ENCODE measurements at places on chromosomes 1 and 21. TPM values are rescaled to one million over a fixed set of nuclear protein-coding genes. Genes with fewer than 3 reads are reported as not detected.

DNA sequence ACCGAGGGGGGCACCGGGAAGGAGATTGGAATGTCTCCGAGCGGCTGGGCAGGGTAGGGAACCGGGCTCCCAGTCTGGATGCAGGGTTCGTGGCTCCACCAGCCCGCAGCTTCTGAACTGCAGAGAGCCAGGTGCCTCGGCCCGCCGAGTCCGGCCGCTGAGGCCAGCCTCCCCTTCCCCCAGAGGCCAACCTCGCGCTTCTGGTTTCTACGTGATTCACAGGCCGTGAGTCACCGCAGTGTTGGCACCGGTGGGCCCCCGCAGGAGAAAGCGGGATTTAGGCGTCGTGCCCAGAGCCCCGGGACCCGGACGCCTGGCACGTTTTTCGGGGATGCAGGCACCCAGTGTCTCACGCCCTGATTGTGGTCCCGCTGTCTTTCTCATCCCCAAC is 458 bp downstream of the CRABP2 start:
- DNase-seq, result peak; percentile 67

GRCh38 chr1:20215716-20216115 is 29.4 kb upstream of the PLA2G2C start:
- DNase-seq, result no peak

DNA sequence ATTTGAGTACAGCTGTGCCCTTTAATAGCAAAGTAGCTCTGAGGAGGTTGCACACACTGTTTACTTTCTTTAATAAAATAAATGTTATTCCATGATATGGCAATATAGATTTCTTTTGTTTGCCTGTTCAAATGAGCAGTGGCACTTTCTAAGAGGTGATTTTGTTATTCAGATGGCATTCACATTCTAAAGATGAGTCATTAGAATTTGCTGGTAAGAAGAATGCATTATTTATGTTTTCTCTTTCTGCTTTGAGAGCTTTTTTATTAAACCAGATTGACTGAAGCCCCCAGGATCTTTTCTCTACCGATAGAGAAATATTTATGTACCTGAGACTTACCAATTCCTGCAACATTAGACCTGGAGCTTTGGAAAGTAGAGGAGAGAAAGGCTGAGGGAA is 11.2 kb upstream of the LEPR start:
- no peak for DNase-seq

DNA sequence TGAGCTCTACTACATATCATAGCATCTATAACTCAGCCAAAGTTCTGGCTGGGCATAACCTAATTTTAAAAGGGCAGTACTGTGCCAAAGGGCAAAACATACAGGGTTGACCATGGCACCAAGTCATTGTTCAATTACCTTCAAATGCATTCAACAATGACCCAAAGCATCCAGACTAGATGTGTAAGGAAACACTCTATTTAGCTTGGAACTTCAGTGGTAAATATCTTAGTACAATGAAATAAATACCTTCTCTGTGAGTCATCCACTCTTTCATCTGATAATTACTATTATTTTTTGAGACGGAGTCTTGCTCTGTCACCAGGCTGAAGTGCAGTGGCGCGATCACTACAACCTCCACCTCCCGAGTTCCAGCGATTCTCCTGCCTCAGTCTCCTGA is 70.0 kb downstream of the NVL start:
- DNase-seq, result no peak

DNA sequence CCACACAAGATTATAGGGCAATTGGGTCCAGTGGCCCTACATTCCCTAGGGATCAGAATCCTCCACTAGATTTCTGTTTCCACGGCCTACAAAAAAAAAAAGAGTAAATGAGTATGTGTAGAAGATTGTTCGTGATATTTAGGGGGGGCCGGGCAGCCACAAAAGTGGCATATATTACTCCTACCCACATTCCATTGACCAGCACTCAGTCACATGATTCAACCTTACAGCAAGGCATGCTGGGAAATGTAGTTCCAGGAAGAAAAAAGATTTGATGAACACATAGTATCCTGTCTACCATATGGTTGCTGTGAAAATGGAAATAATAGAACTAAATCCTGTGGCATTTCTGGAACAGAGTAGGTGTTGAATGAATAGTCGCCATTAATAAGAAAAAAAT is 43.4 kb upstream of the GJB5 start:
- no peak for DNase-seq

DNA sequence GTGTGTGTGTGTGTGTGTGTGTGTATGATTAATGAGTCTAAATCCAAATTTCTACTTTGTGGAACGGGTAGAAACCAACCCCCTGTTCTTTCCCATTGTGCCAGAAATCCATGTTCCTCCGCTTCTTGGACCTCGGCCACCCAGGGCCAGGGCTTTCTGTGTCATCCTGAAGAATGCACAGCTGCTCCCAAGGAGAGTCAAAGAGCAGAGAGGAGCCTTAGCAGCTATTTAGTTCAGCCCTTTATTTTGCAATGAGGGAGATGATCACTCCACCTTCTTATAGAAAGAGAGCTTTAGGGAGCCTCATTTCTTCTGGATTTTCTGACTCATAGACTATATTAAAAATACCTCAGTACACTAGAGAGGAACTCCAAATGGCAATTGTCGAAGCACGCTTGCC is 489.3 kb upstream of the VAMP3 start:
- DNase-seq, result no peak

DNA sequence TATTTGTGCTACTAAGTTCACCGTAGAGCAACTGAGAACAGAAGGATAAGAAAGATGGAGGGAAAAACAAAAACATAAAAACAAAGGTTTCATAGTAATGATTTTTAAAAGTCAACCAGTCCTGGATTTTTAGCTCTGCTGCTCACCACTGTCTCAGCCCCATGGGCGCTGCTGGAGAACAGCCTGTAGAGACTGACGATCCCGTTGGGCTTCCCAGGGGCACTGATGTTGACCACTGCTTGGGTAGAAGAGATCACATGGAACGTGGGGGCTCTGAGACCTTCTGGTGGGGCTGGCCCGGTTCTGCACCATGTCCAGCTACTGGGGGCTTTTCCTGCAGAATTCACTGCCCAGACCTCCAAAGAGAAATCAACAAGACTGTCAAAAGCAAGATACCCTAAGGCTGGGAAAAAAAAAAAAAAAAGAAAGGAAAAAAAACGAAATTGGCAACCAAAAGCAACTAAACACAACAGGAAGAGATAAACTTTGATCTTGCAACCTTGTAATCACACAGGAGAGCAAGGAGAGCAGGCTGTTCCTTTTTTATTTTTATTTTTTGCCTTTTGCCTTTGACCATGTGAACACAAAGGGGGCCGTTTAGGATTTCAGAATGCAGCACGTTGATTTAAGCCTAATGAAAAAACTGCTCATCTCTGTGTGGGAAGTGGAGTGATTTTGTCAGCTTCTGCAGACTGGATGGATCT is 83.5 kb downstream of the KCTD3 start:
- no peak for DNase-seq

DNA sequence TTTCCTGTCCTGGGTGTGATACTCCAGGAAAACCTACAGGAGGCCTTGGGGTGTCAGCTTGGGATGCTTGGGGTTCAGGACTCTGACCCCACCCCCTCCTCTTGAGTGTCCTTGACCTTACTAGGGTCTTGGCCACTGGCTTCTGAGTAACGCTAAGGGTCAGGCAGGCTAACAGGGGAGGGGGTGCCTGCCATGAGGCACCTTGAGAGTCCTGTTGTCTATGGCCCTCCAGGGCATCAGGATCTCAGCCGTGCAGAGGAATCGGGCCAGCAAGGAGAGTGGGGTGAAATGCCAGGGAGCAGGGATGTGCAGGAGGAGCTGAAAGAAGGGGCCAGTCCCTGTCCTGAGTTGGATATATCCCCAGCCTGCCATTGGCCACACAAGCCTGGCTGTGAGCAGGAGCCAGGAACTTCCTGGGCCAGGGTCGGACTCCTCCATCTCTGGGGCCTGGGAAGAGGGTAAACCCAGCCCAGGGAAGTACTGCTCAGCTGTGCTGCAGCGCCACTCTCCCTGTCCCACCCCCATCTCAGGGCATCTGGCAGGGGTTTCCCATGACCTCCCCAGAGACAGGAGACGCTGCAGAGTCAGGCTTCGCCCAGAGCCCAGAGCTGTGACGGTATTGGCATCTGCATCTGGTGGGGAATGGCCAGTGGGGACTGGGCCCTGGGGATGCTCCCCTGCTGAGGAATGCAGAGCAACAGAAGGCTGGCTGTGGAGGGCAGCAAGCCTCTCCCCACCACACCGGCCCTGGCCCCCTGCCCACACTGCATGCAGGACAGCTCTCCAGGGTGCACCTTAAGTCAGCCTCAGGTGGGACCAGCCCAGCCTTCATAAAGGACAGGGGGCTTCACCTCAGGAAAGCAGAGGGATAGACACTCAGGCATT is 6.3 kb downstream of the KIF21B start:
- DNase-seq, result no peak

GRCh38 chr1:205001162-205001561 is 41.9 kb upstream of the CNTN2 start:
- DNase-seq, result no peak

DNA sequence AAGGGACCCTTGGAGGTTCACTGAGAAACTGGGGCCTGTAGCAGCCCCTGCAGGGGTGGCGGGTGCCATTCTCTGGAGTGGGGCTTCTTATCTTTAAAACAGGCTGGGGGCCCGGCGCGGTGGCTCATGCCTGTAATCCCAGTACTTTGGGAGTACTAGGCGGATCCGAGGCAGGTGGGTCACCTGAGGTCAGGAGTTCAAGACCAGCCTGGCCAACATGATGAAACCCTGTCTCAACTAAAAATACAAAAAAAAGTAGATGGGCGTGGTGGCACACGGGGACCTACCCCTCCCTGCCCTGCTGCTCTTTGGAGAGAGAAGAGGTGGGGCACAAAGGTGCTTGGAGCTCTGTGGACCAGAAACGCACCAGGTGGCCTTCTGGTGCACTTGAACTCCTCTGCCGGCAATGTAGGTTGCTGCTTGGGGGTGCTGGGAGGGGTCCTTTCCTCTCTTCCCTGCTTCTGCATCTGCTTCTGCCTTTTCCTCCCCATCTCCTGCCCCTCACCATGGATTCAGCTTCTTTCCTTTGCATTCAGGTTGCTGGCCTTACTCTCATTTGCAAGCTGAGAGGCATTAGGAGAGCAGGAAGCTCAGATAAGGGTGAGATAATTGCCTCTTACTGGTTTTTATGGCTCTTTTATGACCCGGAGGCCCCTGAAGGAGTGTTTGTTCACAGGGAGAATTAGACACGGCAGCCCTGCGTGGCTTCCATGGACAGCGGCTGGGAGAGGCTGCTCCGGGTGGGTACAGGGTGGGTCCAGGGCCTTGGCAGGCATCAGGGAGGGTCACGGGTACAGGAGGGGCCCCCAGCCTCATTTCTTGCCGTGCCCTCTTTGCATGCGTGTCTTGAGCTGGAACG is 57.4 kb downstream of the ARHGEF10L start:
- no peak for DNase-seq

The NPHP4 gene
- 3.6 TPM for total RNA-seq

The SPRR3 gene
- total RNA-seq, result not detected

The BSND gene
- total RNA-seq, result not detected

The FAM43B gene
- not detected for total RNA-seq

Data from SJSA1 (cell line).